ENCODE measurements at places on chromosomes 13 and 19. TPM values are rescaled to one million over a fixed set of nuclear protein-coding genes. Genes with fewer than 3 reads are reported as not detected.

GRCh38 chr13:73579574-73580274 is 520.9 kb downstream of the KLF5 start:
- DNase-seq, result no peak

GRCh38 chr13:77171451-77171850 is 144.5 kb upstream of the FBXL3 start:
- no peak for DNase-seq

- DNase-seq, result no peak
These were observed 881.8 kb downstream of the SLITRK5 start for GRCh38 chr13:88552966-88553365.

- no peak for DNase-seq
These were observed 216.4 kb downstream of the DCT start for GRCh38 chr13:94263038-94263437.

DNA sequence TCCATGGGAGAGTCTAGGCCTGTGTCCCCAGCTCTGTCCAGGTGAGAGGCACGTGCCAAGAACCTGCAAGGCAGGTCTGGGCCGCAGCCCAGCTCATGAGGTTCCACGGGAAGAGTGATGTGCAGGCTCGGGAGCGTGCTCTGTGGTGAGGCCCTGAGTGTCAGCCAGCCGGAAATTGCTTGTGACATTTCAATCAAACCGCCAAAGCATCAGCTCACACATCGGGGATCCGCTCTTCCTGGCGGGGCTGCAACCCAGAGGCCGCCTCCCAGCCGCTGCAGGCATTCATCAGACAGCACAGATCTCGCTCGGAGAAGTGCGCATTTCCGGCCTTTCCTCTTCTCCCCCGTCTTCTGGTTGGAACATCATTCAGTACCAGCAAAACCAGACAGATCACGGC is 109.3 kb downstream of the KDM4B start:
- DNase-seq, result no peak

DNA sequence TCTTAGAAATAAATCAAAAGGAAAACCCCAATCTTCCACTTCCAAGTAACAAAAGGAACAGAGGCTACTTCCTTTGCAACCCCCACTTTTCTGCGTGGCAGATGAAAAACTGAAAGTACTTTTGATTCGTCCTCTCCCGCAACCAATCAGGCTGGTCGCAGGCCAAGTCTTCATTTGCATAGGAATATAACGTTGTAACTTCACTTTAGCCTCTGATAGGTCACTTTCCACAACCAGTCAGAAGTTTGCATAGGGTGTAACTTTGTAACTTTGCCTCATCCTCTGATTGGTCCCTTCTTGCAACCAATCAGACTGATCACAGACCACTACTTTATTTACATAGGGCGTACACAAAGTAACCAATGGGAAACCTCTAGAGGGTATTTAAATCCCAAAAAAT is 37.2 kb downstream of the TGDS start:
- DNase-seq, result no peak

- DNase-seq, result no peak
These were observed 178.2 kb upstream of the TSHZ3 start for GRCh38 chr19:31527443-31527842.

Gene UQCR11
- total RNA-seq, result 149 TPM

DNA sequence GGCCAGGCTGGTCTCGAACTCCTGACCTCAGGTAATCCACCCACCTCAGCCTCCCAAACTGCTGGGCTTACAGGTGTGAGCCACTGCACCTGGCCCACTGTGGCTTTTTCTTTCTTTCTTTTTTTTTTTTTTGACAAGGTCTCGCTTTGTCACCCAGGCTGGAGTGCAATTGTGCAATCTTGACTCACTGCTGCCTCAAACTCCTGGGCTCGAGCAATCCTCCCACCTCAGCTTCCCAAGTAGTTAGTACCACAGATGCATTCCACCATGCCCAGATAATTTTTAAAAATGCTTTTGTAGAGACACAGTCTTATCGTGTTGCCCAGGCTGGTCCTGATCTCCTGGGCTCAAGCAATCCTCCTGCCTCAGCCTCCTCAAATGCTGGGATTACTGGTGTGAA is 12.1 kb upstream of the FCGBP start:
- DNase-seq, result no peak

GRCh38 chr19:38494379-38494778 is 60.9 kb downstream of the RYR1 start:
- DNase-seq, result no peak

Gene MBD3L3
- not detected for total RNA-seq

- no peak for DNase-seq
These were observed 288.0 kb upstream of the SLITRK6 start for GRCh38 chr13:86087244-86087643.

Gene ZSWIM4
- 19.9 TPM for total RNA-seq

GRCh38 chr19:8081569-8082550 is 29.3 kb downstream of the CCL25 start:
- DNase-seq, result no peak

DNA sequence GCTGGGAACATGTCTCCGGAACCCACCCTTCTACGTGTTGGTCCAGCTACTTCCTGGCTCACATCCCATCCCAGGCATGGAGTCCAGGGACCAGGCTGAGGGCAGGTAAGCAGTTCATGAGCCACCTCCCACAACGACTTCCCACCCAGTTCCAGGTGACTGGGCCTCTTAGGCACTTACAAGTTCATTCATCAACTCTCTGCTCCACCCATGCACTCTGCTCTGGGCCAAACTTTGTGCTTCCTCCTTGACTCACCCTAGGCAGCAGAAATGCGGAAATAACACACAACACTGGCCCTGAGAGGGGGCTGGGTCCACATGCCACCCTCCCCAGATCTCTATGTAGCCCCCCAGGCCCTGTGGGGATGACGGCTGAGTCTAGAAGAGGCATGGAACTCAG is 20.5 kb downstream of the IQCN start:
- no peak for DNase-seq

Gene PGLYRP1
- not detected for total RNA-seq

DNA sequence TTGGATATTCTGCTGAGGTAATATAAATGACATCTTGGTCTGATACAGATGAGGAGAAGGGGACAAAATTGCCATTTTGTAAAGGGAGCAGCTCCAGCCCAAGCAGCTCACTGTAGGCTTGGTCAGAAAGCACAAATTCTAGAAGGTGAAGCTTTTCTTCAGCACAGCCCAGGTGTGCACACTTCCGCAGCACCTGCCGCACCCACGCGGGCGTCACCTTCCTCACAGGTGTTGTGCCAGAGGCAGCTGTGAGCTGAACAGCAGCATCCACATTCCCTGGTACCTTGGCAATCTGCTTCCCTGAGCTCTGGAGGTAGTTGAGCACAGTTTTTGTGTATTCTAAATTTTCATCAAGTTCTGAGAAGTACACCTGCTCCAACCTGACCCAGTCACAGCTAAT is 79.0 kb downstream of the SACS start:
- no peak for DNase-seq

GRCh38 chr13:25847145-25847544 is 204.7 kb downstream of the SHISA2 start:
- no peak for DNase-seq
